ENCODE measurements at places on chromosomes 16 and 17.
A peak's percentile ranks its signal among the peaks of the same experiment; 100 is the strongest.

GRCh38 chr17:64001091-64001579 lies 3.0 kb downstream of the PRR29 start:
- DNase-seq = no peak

GRCh38 chr17:71349908-71350600 lies 770.8 kb upstream of the SOX9 start:
- DNase-seq = no peak

DNA sequence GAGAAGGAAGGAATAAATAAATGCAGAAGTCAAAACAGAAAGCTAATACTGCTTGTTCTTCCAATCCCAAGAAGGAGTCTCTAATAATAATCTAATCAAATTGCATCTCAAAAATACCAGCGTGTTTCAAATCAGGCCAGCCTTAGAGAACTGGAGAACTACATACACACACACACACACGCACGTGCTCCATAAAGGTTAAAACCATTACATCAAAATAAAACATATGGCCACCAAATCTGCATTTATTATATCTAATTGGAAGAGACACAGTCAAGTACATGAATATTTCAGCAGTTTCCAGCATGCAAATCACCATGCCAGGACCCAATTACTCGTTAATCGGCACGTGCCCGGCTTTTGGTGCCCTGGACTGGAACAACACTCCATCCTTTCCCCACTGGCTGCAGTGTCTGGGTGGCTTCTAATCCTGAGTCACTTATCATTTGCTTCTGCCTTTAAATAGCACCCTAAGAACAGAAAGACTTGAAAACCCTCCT lies 20.4 kb upstream of the KDM8 start:
- DNase-seq = no peak

GRCh38 chr17:59832883-59833379 lies 59.8 kb downstream of the TUBD1 start:
- DNase-seq = no peak

GRCh38 chr17:79201536-79202227 lies 127.1 kb downstream of the ENGASE start:
- DNase-seq = no peak

- DNase-seq = peak; percentile 71
Observed at GRCh38 chr17:64736804-64737492, 74.8 kb upstream of the SMURF2 start.

GRCh38 chr17:36717088-36717487 lies 115.7 kb downstream of the MRM1 start:
- no peak for DNase-seq

GRCh38 chr16:67654403-67654911 lies 5.6 kb downstream of the ACD start:
- DNase-seq = no peak

DNA sequence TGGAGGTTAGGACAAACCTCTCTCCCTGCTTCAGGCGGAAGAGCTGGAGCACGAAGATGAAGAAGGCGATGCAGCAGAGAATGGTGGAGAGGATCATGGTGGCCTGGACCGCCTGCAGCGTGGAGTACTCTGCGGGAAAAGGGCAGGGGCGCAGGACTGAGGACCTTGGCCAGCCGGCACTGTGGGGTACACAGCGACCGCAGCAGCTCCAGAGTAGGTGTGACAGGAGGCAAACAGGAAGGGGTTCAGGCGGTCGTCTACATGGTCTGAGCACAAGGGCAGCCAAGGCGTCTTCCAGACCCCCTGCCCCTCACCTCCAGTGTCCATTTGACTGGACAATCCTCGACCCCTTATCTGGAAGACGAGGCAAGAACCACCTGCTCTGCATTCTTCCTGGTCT lies 42.5 kb downstream of the EMP2 start:
- no peak for DNase-seq

DNA sequence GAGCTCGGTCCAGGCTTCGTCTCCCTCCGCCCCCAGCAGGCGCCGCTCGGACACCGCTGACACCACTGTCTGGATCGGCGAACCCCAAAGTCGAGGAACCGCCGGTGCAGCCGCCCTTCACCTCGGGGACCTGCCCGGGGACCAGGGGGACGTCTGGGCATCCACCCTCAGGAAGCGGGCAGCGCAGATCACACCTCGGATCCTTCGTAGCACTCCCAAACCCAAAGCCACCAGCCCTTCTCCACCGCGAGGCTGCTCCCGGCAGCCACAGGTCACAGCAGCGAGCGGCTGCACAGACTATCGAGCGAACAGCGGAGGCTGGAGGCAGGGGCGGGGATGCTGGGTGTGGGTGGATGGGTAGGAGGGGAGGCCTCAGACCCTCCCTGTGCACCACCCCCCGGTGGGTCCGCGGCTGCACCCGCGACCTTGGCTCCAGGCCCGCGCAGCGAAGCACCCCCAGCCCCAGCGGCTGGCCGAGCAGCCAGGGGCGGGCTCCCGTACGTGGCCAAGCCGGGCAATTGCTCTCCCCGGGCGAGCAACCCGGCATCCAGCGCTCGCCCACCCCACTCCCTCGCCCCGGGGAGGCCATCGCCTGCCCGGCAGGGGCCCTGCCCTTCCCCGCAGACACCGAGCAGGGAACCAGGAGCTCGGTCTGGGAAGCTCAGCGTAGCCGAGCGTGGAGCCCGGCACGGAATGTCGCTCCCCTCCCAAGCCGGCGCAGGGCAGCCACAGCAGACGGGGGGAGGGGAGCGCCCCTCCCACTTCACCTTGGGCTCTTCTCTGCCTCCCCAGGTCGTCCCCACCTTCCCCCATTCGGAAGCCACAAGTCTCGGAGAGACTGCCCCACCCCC lies 1.0 kb downstream of the SDK2 start:
- DNase-seq = peak; percentile 41

GRCh38 chr16:11909653-11910545 lies 5.9 kb downstream of the GSPT1 start:
- DNase-seq = no peak

GRCh38 chr16:52812678-52813556 lies 239.8 kb downstream of the CHD9NB start:
- no peak for DNase-seq

Data from activated CD4-positive, alpha-beta T cell treated with anti-CD3 and anti-CD28 coated beads, Interleukin-2, amount 10 ng/mL, durations not matched to agents 7 days and 5 days (primary cell).